ENCODE measurements at places on chromosomes 5 and 9. TPM values are rescaled to one million over a fixed set of nuclear protein-coding genes. Genes with fewer than 3 reads are reported as not detected.

DNA sequence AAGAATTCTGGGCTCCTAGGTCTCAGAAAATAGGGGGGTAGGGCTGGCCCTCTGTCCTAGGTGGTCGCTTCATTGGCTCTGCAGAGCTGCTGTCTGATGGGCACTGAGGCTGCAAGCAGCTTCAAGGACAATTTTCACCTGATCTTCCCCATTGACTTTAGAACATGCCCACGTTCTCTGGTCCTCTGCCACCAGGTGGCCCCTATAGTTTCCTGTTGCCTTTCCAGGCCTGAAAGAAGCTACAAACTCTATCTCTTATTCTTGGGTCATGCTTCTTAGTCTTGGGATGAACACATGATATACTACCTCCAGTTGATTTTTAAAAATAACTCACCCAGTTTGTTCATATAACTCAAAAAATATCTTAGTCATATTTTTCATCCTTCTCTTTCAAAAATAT, 26.3 kb downstream of the SPZ1 start:
- DNase-seq: peak; percentile 37

DNA sequence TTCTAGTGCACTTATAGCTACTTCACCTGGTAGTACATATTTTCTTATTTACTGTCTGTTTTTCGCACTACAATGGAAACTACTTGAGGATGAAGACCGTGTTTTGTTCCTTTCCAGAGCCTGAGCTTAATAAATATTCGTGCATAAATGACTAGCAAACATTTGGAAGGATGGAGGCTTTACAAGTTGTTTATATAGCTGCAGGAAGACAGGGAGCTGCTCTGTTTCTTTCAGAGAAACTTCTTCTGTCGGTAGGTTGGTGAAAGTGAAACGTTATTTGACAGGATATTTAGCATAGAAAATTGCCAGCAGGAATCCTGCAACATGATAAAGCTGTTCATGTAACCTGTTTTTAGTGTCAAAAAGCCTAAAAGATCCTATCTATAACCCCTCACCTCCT, 210.6 kb downstream of the PCSK5 start:
- no peak for DNase-seq

DNA sequence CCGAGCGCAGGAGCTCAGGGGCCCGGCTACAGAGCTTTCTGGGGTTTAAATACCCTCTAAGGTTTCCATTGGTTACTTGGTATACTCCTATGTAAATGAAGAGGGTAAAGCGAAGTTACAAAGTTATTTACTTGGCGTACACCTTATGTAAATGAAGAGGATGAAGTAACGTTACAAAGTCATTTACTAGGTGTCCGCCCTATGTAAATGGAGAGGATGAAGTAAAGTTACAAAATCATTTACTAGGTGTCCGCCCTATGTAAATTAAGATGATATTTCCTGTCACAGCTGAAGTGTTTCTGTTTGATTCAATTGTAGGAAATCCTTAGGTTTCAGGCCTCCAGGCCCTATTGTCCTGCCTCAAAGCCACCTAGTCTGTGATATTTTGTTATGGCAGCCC, 358.2 kb downstream of the MTRR start:
- no peak for DNase-seq

- peak; percentile 55 for DNase-seq
These were observed at the start of gene GRIN1 for GRCh38 chr9:137138722-137139467. TSS of gene GRIN1 (plus strand) at chr9:137139154. CDS start at chr9:137139487, 333 bp downstream.

GRCh38 chr9:588981-589380, 252.5 kb upstream of the DMRT1 start:
- DNase-seq: no peak

GRCh38 chr5:122615146-122615545, 159.7 kb upstream of the SNX2 start:
- DNase-seq: no peak

IL13 gene
- total RNA-seq: not detected

- no peak for DNase-seq
These were observed 26.7 kb downstream of the NDUFS6 start for GRCh38 chr5:1827886-1828397.

GRCh38 chr5:145478651-145479050, 356.5 kb downstream of the PRELID2 start:
- DNase-seq: no peak

DNA sequence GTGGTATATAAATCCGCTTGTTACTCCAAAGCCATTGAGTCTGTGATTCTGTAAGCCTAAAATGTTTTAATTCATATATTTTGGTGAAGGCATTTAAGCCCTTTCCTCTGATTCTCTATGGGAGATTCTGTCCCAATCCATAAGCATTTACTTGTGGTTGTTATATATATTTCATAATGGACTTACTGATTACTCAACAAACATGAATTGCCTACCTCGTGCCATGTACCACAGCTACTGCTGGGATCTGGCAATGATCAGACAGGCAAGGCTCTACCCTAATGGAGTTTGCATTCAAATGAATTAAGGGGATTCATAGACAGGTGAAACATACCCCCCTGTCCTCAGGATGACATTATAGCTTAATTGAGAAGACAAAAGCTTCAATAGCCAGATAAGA, 54.5 kb downstream of the C9orf152 start:
- no peak for DNase-seq

IFNA10 gene
- total RNA-seq: not detected

DNA sequence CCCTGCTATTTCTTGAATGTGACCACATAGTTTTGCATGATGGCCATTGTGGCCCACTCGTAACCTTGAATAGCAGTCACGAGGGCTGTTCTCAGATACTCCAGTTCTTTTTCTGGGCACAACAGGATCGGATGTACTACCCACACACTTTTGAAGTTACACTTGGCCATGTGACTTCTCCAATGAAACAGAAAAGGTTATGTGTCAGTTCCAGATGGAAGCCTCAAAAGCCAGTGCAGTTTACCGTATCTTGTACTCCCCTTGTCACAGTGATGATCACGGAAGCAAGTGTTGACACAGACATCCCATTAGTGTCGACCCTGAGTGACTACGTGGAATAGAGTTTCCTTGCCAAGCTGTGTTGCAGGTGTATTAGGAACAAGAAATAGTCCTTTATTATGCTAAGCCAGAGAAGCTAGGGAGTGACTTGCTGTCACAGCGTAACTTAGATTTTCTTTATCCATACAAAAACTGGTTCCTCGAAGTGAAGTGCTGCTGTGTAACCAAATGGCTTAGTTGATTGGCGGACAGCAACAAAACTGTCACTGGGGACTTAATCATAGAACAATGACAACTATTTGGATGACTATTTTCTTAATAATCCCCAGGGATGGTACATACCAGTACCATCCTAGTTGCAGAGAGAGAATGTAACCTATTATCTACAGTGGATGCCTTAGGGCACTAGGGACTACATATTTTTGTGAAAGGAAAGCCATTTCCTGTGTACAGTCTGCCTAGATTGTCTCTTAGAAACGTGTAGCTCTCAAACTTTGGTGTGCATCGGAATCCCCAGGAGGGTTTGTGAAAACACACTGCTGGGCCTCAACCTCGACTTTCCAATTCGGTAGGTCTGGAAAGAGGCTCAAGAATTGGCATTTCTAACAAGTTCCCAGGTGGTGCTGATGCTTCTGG, 90.1 kb upstream of the DMRT1 start:
- DNase-seq: no peak

GRCh38 chr5:55547781-55548180, 13.0 kb upstream of the PLPP1 start:
- no peak for DNase-seq

PCDHB14 gene
- total RNA-seq: 0.51 TPM

DNA sequence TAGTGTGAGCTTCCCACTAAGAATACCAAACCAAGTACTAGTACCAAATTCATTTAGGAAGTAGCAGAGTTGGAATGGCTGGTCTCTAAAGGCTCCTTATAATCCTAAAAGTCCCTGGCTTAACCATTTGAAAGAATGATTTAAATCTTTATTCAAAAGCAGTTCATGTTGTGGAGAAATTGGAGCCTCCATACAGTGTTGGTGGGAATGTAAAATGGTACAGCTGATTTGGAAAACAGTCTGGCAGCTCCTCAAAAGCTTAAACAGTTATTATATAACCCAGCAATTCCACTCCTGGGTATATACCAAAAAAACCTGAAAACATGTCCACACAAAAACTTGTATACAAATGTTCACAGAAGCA, 2.9 kb downstream of the PLIN2 start:
- DNase-seq: no peak

DNA sequence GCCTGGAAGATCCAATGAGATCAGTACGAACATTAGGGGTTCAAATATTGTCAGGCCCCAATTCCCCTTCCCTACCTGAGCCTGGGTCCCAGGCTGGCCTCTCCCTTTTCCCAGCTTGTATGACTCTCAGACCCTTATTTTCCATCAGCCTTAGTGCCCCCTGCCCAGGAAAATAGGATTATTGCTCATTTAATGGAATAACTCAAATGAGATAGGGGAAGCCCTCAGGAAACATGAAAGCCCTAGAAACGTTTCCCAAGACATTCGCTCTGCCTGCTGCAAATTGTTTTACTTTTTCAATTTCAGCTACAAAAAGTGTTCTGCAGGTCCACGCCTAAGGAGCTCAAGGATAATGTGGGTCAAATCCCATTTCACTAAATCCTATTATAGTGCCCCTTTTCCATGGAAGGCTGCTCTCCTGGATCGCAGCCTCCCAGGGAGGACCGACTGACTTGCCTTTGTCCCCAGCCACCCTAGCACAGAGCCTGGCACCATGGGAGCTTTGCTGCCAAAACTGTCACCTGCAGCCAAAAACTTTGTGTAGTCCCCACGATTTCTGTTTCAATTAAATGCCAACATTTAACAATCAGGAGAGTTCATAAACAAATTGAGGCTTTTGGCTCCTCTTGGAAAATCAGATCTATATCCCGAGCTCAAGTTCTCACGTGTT, 46.9 kb downstream of the THOC3 start:
- DNase-seq: no peak

TXNDC8 gene
- total RNA-seq: not detected

- DNase-seq: no peak
These were observed 7.0 kb downstream of the DENND1A start for GRCh38 chr9:123922911-123923310.

DNA sequence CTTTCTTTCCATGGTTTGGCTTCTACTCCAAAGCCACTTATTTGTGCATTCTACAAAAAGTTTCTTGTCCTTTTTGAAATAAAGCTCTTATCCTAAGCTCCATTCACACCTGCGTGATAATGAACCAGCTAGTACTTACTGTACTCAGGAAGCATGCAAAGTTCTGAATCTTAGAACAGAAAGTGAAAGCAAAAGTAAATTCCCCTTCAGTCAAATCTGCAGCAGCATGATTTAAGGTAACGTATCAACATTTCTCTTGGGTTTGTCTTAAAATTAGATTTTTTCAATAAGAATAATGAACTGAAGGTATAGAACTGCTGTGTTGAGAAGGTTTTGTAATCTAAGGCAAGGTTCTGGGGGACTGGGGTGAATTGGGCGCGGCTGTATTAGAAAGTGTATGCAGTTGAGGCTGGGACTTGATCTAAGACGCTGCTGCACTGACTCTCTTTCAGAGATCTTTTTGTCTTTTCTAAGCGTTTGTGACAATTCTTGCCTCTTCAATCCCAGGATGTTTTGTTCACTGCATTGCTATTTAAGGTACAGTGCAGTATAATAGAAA, at the start of gene ERAP2:
TSS of gene ERAP2 (plus strand) at position 209 of the 559 bp plus-strand sequence. CDS start 3,186 bp downstream, outside the sequence.
- DNase-seq: peak; percentile 46

- no peak for DNase-seq
These were observed 76.8 kb downstream of the PRLR start for GRCh38 chr5:35153375-35153932.

DNA sequence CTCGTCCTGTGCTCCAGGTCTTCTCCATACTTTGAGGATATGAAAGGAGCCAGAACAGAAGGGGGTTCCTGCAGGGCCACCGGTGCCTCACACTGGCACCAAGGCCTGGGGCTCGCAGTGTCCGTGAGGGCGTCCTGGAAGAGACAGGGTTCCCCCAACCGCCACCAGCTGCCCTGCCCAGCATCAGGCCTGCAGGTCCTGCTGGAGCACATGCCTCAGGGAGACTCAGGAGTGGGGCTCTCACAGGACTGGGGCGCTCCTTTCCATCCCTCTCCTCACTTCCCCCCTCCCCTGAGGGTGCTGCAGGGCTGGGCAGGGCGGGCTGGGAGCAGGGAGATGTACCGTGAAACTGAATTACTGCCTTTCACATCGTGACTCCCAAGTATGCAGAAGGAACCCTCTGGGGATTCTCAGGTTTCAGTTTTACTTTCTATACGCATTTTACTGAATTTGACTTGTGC, 31.7 kb downstream of the CEP72 start:
- DNase-seq: no peak

DNA sequence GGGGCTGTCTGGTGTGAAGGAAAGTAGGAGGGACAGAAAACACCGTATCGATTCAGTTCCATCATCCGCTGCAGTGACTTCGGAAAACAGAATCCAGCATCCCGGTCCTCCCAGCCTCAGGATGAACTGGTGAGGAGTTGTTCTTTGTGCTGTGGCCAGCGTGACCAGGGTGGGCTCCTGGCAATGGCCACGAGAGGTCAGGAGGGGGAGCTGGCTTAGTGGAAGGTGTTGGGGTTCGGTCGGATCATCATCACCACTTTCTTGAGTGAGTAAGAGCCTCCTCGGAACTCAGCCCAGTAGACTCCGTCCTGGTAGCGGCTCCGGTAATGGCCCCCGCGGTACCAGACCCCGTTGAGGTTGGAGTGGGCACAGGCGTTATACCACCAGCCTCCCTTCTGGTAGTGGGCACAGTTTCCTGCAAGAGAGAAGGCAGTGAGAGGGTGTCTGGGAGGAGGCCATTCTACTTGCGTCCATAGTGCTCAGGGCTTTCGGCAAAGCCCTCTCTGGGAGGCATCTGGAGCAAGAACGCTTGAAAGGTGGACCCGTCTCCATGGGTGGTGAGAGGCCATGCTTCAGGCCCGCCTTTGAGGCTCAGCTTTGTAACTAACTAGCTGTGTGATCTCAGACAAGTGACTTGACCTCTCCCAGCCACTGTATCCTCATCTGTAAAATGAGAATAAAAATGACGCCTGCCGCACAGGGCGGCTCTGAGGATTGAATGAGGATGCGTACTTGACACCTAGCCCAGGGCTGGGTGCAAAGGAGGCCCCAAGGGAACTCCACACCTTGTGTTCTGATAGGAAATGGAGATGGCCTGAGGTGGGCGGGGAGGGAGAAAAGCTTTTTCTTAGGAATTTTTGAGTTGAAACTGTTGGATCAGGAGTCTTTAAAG, 33.5 kb downstream of the ANGPTL2 start:
- DNase-seq: no peak

IFNA17 gene
- not detected for total RNA-seq

- DNase-seq: no peak
These were observed 31.8 kb downstream of the SEC61B start for GRCh38 chr9:99253772-99254431.

GRCh38 chr9:109301012-109301411, 19.8 kb downstream of the EPB41L4B start:
- DNase-seq: no peak

TMEM174 gene
- not detected for total RNA-seq

DNA sequence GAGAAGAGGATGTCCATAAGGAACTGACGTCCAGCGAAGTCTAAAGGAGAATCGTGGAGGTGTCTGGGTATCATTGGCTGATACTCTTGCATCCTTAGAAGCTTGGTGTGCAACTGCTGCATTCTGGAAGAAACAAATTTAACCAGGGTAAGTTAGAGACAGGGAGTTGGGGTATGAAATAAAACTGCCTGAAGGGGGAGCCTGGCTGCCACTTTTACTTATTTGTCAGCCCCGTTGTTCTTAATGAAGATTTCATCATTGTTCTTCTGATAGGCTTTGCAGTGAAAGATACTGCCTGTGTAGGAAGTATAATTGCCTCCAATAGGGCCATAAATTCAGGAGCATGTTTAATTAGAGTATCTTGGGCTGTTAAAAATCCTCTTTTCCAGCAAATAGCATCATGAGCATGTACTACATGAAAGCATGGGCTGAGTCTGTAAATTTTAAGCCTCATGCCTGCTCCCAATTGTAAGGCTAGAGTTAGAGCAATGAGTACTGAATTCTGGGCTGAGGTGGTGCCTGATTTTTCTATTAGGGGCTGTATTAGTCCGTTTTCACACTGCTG, 1264.5 kb upstream of the ACO1 start:
- peak; percentile 50 for DNase-seq
